Endodermal cell (in vitro differentiated cells): ENCODE measurements at places on chromosomes 3 and 15. TPM values are rescaled to one million over a fixed set of nuclear protein-coding genes. Genes with fewer than 3 reads are reported as not detected.
A peak's percentile ranks its signal among the peaks of the same experiment; 100 is the strongest.

DNA sequence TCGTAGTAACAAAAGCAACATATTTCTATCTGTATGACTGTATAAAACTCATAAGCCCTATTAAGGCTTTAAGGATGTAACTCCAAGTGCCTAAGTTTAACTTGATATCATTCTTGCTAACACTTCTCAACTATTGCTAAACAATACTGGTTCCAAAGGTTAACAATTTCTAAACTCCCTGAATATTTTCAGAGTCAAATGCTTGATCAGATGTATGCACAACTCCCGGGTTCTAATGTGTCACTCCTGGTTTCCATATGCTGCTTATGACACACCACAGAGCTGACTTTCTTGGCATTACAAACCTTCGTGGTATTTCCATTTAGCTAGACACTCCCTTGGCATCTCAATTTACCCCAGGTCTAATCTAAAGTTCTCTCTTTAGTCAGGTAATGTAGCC, 26.3 kb downstream of the DZIP1L start:
- no peak for DNase-seq

DNA sequence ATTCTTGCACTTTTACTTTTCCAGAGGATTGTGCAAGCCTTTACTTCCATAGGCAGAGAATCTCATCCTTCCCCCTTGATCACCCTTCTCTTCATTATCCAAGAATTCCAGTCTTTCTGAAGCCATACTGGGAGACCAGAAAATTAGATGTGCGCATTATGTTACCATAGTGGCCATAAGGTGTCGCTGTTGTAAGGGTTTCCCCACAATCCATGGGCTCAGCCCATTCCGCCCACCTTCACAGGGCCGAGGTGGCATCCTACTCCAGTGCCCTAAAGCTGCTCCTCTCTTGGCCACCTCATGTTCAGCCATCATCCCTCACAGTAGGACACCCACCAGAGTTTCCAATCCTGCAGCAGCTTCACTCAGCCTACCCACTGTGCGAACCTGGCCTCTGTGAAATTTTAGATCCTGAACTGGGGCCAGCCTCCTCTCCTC, 35.0 kb downstream of the CTSH start:
- peak; percentile 88 for DNase-seq

LRRC57 gene
- total RNA-seq, result 11.7 to 20.6 TPM (median 19.3 TPM) in 3 replicates

- no peak for DNase-seq
These were observed 134.8 kb downstream of the PDE8A start for GRCh38 chr15:85116494-85116893.

PLAAT1 gene
- total RNA-seq, result 4.4 and 4.9 TPM in 2 replicates

GRCh38 chr3:64766440-64766839, 78.6 kb upstream of the ADAMTS9 start:
- DNase-seq, result no peak

DNA sequence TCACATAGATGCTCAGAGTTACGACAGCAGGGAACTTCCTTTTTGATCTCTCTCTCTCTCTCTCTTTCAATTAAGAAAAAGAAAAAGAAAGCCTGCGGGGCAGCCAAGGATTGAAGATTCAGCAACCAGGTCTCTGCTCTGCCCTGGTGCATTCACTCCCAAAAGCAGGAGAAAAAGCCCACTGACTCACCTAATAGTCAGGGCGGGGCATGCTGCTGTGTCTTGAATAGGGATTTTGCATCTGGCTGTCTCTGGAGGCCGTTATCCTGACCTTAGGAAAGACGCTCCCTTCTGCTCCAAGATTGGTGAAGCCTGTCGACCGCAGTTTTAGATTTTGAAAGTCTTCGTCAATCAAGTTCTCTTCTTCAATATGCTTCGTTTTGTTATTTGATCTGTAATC, 20.8 kb upstream of the ITGB5 start:
- peak; percentile 80 for DNase-seq

CEMIP gene
- total RNA-seq, result 1.5 and 2.2 TPM in 2 replicates

DNA sequence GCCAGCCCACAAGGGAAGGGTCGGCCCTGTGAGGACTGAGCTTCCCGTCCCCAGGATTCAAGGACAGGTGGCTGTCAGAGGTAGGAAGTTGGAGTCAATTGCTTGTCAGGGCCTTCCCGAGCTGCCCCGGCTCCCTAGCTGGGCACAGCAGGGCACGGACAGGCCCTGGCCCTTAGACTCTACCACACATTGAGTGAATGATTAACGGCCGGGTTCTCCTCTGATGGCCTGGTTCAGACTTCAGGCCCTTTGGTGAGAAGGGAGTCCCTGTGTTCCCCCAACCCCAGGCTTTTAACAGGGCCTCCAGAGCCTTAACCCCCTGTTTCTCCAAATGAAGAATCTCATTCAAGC, 16.4 kb upstream of the FGD5 start:
- peak; percentile 45 for DNase-seq

DBR1 gene
- total RNA-seq, result 16.8 and 17.7 TPM in 2 replicates

PRTG gene
- 27.1 and 32.6 TPM in 2 replicates for total RNA-seq

DNA sequence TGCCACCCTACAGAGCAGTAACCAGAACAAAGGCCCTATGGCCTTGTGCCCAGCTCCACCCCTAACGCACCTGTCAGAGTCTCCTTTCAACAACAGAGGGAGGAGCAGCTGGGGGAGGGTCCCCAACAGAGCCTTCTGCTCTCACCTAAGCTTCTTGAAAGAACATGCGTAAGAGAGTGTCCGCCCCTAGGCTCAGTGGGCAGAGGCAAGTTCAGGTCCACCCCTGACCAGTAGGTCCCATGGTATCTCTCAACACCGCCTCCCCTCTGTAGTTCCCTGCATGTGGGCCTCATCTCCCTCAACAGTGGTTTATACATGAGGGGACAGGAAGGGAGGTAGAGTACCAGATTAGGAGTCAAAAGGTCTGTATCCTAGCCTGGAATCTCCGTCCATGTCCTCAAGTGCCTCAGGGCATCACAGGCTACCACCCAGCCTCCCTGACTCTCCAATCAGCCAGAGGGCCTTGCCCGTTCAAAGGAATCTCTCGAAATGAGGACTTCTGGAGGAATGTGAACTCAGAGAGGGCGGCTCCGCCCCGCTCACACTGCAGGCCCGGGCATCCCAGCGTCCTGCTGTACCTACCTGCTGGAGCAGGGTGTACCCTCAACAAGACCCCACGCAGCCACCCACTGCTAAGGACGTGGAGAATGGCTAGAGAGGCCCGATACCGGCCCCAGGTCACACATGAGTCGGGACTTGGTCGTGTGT, 680 bp downstream of the POC1A start:
- peak; percentile 85 for DNase-seq

TIMP4 gene
- 0.46 TPM in 1 of 3 replicates, not detected in the others for total RNA-seq

GRCh38 chr3:45066109-45066801, 40.2 kb downstream of the CLEC3B start:
- no peak for DNase-seq

DNA sequence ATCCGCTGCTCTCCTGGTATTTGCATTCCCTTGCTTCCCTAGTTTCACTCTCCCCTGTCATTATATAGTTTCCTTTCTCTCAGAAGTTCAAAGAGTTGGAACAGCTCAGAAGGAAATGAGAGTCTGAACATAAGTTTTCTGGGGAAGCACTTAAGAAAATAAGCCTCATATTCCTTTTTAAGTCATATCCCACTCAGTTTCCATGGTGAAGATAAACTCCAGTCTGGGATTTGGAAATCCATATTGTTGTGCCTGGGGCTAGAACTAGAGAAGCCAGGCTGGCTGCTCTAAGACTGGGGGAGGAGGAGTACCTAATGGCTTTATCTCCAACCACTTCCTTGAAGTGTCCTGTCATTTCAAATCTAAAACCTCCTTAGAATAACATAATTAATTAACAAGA, 134.2 kb upstream of the ALCAM start:
- DNase-seq, result no peak

TMEM207 gene
- total RNA-seq, result not detected in 2 replicates

- DNase-seq, result no peak
These were observed 472.2 kb downstream of the NLGN1 start for GRCh38 chr3:173869766-173870165.

DNA sequence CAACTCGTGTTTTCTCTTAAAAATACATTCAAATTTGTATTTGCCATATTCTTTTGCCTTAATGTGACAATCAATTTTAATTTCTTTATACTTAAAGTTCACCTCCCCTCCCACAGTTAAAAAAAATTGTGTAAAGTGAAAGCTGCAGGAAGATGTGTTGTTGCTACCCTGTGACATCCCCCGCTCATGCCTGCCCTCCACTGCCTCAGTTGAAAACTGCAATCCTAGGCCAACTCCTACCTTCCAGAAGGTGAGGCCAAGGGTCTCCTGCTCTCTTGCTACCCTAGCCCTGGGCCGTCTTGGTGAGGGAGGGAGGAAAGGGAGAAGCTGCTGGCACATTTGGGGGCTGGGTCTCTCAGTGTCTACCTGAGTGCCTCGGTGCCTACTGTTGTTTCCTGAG, 57.0 kb upstream of the CMTM7 start:
- peak; percentile 83 for DNase-seq

ITIH1 gene
- not detected in 2 replicates for total RNA-seq

- DNase-seq, result no peak
These were observed 587.8 kb upstream of the BCHE start for GRCh38 chr3:166425021-166425420.

DNA sequence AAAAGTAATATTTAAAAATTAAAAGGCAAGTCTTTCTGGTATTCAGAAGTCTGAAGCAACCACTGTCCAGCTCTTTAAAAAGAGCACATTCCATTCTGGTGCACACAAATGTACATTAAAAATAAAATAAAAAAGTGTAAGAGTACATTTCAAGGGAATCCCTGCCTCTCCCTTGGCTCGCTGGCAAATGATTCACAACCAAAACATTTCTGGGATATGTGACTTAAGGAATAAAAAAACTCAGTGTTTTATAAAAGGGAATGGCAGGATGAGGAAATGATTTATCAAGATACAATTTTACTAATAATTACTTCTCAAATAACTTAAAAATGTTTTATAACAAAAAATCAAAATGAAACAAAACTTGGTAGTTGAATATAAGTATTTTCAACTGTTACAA, 23.8 kb upstream of the ANXA2 start:
- no peak for DNase-seq

GRCh38 chr3:122313281-122313680, 11.8 kb upstream of the CSTA start:
- DNase-seq, result no peak

DNA sequence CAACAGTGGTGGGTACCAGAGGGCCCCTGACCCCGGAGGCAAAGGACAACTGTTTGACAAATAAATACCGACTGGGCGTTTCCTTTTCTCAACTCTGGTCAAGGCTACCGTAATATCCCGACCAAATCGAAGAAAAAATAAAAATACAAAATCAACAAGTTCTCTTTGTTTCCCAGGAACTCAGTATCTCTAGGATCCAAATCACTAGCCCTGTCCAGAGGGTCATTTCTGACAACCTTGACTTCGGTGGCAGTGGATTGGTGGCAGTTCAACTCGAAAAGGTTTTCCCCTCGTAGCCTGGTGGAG, 456 bp upstream of the DGKG start:
- DNase-seq, result no peak

DNA sequence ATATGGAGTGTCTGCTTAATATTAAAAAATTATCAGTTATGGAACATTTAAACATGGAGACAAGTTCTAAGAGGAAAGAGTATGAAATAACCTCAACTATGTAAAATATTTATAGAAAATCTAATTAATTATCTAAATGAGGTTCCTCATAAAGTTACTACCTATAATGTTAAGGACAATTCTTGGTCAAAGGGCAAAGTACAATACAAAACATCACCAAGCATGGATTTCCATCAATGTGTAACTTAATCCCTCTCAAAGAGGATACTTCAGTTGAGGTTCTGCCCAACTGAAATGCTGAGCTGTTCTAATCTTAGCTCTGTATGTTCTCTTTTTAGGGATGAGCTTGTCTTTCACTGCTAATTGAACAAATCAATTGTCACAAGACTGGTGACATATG, 56.0 kb upstream of the CHRM5 start:
- DNase-seq, result no peak

HDAC11 gene
- total RNA-seq, result 15.1 to 22.7 TPM (median 17.1 TPM) in 3 replicates

PCYT1A gene
- 22.7 to 32.5 TPM (median 28.5 TPM) in 3 replicates for total RNA-seq

GRCh38 chr15:63851431-63851830, 17.7 kb upstream of the HERC1 start:
- DNase-seq, result no peak

- DNase-seq, result no peak
These were observed 33.0 kb downstream of the HERC1 start for GRCh38 chr15:63800739-63801138.

- DNase-seq, result no peak
These were observed 181.2 kb upstream of the MME start for GRCh38 chr3:154898916-154899315.

GRCh38 chr15:56815247-56815646, 81.9 kb upstream of the ZNF280D start:
- no peak for DNase-seq

GOLGA6L9 gene
- 6.3 and 8.1 TPM in 2 replicates for total RNA-seq

CDHR4 gene
- not detected in 2 replicates for total RNA-seq

DNA sequence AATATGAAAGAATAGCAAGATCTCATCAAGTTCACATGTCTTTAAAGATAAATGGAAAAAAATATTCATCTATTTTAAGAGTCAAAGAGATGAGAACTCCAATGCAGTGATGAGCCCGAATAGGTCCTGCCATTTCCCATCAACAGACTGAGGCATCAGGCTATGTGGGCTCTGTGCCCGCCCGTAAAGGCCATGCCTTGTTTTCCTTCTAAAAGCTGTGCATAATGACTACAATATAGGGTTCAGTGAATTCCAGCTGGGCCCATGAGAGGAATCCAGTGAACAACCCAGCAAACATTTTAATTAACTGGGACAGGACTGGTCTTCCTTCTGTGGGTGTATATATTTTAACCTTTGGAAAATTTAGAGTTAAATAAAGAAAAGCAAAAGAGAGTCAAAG, 44.6 kb downstream of the RASGRP1 start:
- DNase-seq, result no peak

DNA sequence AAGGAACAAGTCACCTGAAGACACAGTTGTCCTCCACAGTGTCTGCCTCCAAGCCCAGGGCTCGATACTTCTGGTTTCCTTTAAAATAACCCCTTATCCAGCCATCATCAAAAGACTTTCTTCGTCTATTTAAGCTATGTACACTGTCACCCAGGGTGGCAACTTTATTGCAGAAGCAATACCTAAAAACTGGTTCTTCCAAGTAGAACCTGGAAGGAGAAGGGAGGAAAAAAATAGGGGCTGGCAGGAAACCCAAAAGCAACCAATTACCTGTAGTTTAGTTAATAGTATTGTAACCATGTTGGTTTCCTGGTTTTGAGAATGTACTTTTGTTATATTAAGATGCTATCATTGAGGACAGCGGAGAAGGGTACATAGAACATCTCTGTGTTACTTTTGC, 33.7 kb downstream of the ITGB5 start:
- DNase-seq, result no peak

DNA sequence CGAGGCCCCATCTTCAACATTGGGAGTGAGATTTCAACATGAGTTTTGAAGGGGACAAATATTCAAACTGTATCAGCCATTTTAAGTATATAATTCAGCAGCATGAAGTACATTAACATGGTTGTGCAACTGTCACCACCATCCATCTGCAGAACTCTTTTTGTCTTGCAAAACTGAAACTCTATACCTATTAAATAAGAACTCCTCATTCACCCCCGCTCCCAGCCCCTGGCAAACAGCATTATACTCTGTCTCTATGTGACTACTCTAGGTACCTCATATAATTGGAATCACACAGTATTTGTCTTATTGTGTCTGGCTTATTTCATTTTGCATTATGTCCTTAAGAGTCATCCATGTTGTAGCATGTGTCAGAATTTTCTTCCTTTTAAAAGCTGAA, 110.1 kb downstream of the MAP2K5 start:
- DNase-seq, result no peak
